ENCODE measurements at places on chromosomes 13 and 19. TPM values are rescaled to one million over a fixed set of nuclear protein-coding genes. Genes with fewer than 3 reads are reported as not detected.

Gene CFAP97D2
- not detected for total RNA-seq

Gene KCNN1
- total RNA-seq, result 16.8 TPM

GRCh38 chr19:39736088-39736487, 1.7 kb downstream of the CLC start:
- H3K27ac ChIP-seq, result no peak overlapping the region
- no peaks in the 10 kb centered on the region for H3K4me1 ChIP-seq
- H3K27me3 ChIP-seq, result peaks cover 51% of the 10 kb centered on the region
- H3K4me3 ChIP-seq, result no peak overlapping the region
- no peaks in the 10 kb centered on the region for H3K36me3 ChIP-seq

- no peak overlapping the region for H3K4me3 ChIP-seq
- peaks cover 27% of the 10 kb centered on the region for H3K36me3 ChIP-seq
- H3K4me1 ChIP-seq, result peaks cover 72% of the 10 kb centered on the region
- H3K27ac ChIP-seq, result peak overlapping the region; percentile 100
Measured at GRCh38 chr19:38686530-38686888, 39.1 kb downstream of the ACTN4 start.

- H3K36me3 ChIP-seq, result no peaks in the 10 kb centered on the region
- H3K27ac ChIP-seq, result no peak overlapping the region
- no peaks in the 10 kb centered on the region for H3K27me3 ChIP-seq
- no peak for DNase-seq
Measured at GRCh38 chr13:80548915-80549314, 208.0 kb upstream of the SPRY2 start.

Data from mesothelial cell of epicardium (in vitro differentiated cells).